ENCODE measurements at places on chromosomes 4 and X.

GRCh38 chr4:153181293-153181692 is 22.9 kb upstream of the TRIM2 start:
- DNase-seq = no peak

- no peak for DNase-seq
Observed at GRCh38 chrX:327660-328126, 9.1 kb upstream of the GTPBP6 start.

- no peak for DNase-seq
Observed at GRCh38 chr4:15875663-15876460, 62.7 kb downstream of the FGFBP1 start.

DNA sequence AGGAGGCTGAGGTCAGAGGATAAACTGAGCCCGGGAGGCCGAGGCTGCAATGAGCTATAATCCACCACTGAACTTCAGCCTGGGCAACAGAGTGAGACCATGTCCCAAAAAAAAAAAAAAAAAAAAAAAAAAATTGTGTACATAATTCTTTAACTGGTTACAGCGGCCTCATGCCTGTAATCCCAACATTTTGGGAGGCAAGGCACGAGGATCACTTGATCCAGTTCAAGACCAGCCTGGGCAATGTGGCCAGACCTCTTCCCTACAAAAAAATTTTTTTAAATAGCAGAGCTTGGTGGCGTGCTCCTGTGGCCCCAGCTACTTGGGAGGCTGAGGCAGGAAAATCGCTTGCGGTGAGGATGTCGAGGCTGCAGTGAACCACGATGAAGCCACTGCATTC is 9.3 kb downstream of the KLHL15 start:
- DNase-seq = no peak

GRCh38 chrX:106249706-106250379 is 81.7 kb downstream of the PWWP3B start:
- DNase-seq = no peak

GRCh38 chr4:185879666-185880312 is 67.8 kb upstream of the SORBS2 start:
- DNase-seq = no peak

Data from stimulated activated CD8-positive, alpha-beta memory T cell treated with anti-CD3 and anti-CD28 coated beads, Interleukin-7, amount 100 ng/mL, for 1 hour (primary cell).